ENCODE measurements at places on chromosomes 7 and 10.

DNA sequence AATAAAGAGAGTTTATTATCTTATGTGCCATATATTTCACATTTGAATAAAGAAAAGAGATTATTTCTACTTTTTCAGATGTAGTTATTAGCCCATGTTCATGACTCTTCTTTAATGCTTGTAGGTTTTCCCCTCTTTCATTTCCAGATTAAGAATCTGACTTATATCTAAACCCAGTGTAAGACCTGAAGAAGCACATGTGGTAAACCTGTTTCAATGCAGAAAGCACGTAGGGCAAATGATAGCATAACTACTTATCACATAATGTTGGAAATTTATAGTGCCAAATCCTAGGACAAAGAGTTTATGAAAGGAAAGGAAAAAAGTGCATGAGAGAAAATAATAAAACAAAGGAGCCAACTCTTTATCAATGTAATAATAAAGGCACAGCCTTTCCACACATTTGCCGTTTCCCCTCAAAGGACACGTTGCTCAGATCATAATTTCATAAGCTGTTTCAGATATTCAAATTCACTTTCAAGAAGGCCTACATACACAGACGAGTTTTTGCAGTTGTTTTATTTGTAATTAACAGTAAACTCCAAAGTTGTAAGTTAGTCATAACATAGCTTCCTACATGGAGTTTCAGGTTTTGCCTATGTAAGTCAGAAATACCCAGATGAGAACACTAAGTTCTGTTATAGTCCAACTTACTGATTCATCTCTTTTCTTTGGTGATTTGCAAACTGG lies 88.8 kb upstream of the MDFIC start:
- no peak for DNase-seq

GRCh38 chr7:93442478-93443224 lies 131.9 kb downstream of the CALCR start:
- peak; percentile 32 for DNase-seq

GRCh38 chr7:44972562-44972961 lies 6.3 kb downstream of the MYO1G start:
- no peak for DNase-seq

- DNase-seq, result no peak
These were observed 137.1 kb downstream of the ZNF365 start for GRCh38 chr10:62511238-62511637.

DNA sequence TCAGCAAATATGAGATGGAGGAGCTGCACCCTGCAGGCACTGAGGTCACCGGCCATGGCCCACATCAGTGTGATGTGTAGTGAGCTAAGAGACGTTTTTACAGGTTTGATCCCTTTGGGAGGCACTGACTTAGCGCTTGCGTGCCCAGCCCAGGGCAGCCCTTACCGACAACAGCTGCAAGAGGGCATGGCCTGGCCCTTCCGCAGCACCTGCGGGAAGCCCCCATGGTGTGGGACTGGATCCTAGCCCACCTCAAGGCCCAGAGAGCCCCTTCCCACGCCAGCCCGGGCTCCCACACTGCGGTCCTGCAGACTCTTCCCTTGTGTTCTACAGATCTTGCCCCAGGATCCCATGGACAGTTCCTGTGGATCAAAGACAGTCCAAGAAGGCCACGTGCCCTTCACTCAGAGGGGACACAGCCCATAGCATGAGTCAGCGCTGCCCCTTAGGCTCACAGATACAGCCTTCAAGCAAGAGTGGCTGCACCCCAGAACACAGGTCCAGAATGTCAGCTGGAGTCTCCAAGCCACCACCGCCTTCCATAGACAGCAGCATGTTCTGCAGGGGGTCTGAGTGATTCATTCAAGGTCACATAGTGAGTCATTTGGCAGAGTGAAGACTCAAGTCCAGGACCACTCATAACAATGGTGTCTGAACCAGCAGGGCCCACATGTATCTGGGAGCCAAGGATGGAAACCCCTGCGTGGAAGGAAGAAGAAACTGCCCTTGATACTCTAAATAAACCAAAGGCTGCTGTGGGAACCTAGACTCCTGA lies 25.4 kb downstream of the TLL2 start:
- no peak for DNase-seq

GRCh38 chr10:6657669-6658068 lies 77.6 kb upstream of the PRKCQ start:
- no peak for DNase-seq

GRCh38 chr10:89582022-89582421 lies 46.6 kb upstream of the SLC16A12 start:
- DNase-seq, result no peak

GRCh38 chr7:29418651-29419050 lies 145.0 kb upstream of the PRR15 start:
- no peak for DNase-seq

DNA sequence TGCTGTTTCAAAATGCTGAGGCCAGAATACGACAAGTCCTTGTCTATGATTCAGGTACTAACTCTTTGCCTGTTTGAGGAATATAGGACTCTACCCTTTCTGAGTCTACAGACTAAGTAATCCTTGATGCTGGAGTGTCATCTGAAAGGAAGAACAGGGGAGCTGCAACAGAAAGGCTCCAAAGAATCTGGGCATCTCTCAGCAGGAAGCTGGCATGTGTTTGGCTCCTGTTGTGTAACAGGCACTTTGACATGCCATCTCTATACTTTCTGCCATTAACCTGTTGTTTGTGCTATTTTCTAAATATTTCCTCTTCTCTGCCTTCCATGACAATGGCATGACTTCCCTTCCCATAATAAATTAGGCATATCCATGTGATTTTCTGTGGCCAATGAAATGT lies 409.5 kb downstream of the ADRA2A start:
- no peak for DNase-seq

DNA sequence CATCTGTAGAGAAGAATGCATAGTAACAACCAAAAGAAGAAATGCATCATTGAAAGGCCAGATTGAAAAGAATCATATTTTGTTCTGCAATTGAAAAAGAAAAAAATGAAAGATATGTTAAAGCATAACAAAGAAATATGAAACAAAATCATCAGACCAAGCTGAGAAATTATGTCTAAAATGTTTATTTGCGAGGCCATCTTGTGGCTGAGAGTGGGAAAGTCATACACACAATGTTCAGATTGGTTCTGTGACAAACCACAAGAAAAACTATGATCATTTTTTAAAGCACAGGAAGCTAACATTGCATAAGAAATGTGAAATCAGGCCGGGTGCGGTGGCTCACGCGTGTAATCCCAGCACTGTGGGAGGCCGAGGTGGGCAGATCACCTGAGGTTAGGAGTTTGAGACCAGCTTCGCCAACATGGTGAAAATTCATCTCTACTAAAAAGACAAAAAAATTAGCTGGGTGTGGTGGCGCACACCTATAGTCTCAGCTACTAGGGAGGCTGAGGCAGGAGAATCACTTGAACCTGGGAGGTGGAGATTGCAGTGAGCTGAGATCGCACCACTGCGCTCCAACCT lies 36.6 kb downstream of the ABCB5 start:
- peak; percentile 29 for DNase-seq

- no peak for DNase-seq
These were observed 178.2 kb downstream of the SLC25A13 start for GRCh38 chr7:96143495-96144259.

GRCh38 chr7:101225650-101226049 lies 7.7 kb downstream of the ZNHIT1 start:
- DNase-seq, result no peak

DNA sequence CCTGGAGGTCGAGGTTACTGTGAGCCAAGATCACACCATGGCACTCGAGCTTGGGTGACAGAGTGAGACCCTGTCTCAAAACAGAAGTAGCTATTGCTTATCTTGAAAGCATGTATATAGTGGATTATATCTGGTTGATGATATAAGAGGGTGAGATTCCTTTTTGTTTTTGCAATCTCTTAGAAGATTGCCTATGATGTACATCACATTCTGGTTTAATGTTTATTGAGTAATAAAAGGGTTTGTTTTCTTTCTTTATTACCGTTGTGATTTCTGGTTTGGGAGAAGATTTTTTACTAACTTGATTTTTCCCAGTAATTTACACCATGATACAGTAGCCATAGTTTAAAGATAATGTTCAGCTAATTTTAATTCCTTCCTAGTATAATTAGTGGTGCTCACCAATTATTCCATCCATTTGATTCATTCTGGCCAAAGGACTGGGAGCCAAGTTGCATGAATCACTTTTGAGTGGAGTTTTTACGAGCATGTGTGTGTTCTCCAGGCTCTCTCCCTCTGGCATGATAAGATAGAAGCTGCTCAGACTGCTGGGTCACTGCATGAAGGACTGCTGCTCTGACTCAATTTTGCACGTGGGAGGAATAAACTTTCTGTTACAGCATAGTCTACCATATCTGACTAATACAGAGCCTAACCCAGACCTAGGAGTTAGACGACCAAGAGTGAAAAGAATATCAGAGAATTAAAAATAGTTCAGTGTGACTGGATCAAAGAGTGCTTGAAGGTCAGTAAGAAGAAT lies 13.5 kb upstream of the TSPAN13 start:
- peak; percentile 98 for DNase-seq

DNA sequence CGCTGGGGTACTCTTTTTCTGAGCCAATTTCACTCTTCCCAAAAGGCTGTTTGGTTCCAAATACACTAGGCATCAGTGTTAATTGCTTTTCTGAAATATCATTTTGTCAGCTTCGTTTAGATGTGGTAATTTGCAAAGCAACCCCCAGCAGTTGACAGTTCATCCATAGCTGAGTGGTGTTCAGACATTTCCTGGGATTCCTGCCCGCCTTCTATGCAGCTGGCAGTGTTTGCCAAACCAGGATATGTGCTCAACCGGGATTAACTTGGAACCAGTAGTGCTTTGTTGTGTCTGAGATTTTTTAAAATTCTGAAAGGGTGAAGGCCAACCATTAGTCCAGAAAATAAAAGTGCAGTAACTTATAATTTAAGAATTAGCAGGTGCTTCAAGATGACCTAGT lies 25.2 kb upstream of the MKLN1 start:
- no peak for DNase-seq

GRCh38 chr7:118758582-118758981 lies 534.1 kb downstream of the ANKRD7 start:
- peak; percentile 60 for DNase-seq

DNA sequence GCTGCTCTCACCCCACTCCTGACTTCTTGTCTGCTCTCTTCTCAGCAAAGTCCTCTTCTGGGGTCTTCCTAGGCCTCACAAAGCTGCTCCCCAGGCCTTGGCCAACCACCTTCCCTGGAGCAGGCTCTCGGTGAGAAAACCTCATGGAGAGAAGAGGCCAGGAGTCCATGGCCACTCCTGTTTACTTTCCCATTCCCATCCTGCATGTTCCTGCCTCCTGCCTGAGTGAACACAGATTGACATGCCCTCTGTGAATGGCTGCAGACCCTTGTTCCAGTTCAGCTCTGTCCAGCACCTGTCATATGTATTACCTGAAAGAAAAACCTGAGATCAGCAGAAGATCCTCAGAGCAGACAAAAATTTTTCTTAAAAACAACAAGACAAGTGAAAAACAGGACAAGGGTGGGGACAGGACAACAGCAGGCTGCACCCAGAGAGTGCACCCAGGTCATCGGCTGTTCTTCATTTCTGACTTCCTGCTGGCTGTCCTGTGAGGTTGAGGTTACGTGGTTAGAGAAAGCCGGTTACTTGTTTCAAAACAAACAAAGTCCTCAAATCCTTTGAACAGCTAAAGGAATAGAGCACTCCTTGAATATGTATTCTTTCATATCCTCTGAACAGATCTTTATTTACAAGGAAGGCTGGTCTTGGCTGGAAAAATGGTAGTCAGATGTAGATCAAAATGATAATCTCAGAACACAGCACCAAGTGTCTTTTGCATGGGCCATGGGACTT lies 34.0 kb upstream of the DLD start:
- DNase-seq, result no peak

- peak; percentile 35 for DNase-seq
These were observed 133.1 kb upstream of the ADAM12 start for GRCh38 chr10:126521399-126521798.

GRCh38 chr7:113078331-113078730 lies 8.3 kb downstream of the GPR85 start:
- no peak for DNase-seq

DNA sequence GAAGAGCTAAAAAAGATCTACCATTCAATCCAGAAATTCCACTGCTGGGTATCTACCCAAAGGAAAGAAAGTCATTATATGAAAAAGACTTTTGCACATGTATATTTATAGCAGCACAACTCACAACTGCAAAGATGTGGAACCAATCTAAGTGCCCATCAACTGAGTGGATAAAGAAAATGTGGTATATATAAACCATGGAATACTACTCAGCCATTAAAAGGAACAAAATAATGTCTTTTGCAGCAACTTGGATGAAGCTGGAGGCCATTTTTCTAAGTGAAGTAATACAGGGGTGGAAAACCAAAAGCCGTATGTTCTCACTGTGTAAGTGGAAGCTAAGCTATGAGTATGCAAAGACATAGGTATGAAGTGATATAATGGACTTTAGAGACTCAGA lies 3.0 kb downstream of the ANXA7 start:
- no peak for DNase-seq

DNA sequence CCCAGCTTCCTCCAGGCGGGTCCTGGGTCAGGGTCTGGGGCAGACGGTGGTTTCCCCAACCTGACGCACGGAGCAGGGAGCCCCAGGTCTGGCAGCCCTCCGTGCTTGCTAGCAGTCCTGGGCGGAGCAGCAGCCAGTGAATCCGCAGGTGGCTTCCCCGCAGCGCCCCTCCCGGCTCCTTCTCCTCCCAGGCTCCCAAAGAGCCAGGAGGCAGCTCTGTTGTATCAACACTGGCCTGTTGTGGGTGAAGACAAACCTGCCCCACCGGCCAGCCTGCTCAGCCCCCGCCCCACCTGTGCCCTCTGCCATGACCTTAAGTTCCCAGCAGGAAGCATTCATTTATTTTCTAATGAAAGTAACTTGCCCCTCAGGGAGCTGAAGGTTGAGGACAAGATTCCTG lies 24.0 kb upstream of the TMEM213 start:
- DNase-seq, result no peak

DNA sequence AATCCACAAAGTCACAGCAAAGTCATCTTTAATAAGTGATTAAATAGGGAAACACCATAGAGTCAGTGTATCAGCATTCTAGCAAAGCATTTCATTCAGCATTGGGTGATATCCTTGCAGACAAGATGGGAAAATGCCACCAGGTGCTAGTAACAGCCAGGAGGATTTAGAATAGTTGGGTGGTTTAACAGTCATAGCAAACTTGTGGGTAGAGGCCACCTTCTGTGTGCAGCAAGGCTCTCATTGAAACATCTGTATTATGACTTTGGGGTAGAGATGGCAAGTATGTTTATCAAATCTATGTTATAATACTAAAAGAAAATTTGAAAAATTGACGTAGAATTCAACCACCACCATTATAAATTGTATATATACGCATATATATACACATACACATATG lies 26.4 kb upstream of the ADO start:
- no peak for DNase-seq

- no peak for DNase-seq
These were observed 2.9 kb upstream of the TTYH3 start for GRCh38 chr7:2628891-2629290.

Data from bronchial epithelial cell (primary cell).